AG10803 (cell line): ENCODE measurements at places on chromosomes 12 and 14.

GRCh38 chr12:22799503-22799902 is 174.5 kb downstream of the ETNK1 start:
- no peak for DNase-seq

DNA sequence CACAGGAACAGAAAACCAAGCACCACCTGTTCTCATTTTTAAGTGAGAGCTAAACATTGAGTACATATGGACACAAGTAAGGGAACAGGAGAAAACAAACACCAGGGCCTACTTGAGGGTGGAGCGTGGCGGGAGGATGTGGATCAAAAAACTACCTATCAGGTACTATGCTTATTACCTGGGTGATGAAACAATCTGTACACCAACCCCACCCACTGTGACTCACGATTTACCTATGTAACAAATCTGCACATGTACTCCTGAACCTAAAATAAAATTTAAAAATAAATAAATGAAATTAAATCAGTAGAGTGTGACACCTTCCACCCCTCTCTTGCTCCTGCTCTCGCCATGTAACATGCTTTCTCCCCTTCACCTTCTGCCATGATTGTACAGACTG is 615.5 kb downstream of the RPL10L start:
- DNase-seq, result no peak

DNA sequence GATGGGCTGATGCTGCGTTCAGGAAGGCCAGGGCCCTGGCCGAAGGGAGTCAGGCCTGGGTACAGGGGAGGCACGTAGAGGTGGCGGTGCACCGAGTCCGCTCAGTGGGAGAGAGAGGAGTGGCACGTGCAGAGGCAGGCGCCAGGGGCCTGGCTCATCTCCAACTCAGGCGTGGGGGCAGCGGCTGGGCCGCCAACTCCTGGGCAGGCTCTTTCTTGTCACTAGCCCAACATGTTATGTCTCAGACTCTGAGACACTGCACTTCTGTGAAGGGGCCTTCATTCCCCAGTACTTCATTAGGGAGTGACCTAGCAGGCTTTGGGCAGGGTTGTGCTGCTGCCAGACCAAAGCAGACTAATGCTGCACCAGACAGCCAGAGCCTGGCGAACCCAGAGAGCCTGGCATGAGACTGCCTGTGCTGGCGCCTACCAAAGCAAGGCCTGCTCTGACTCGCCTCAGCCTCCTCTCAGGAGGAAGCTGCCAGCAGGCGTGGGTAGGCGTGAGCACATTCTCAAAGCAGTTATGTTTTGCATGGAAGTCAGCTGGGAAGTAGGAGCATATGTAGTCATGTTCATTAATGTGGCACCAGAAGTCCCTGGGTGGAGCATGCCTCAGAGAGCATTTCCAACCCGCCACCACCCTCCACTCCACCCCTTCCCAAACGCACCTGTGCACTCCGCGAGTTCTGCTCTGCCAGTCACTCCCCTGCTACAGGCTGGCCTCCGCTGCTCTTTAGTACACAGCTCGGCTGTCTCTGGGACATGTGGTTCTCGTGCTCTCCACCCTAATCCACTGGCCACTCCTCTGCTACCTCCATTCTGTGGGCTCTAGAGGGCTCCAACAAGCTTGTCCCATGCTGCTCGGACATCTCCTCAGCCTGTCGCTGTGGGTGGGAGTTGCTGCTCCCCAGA is 9.7 kb downstream of the CKB start:
- DNase-seq, result peak; percentile 91

- no peak for DNase-seq
Measured at GRCh38 chr14:34023824-34024767, 73.2 kb upstream of the EGLN3 start.

- DNase-seq, result peak; percentile 60
Measured at GRCh38 chr12:64670919-64671639, 60.8 kb downstream of the RASSF3 start.

DNA sequence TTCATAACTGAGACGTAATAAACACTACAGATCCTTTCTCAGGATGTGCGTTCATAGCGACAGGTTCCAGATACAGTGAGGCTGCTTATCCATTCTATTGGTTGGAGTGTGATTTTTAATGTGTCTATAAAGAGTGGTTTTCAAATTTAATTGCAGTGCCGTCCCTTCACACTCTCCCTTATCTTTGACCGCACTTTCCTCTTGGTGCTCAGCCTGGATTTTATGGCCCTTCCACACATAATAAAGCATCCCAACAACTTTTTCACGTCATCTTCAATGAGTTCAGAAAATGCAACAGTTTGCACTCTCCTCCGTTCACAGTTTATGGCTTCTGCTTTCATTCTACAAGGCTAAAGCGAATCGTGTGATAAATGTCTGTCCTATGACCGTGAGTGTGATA is 1209.9 kb downstream of the BCL11B start:
- no peak for DNase-seq

DNA sequence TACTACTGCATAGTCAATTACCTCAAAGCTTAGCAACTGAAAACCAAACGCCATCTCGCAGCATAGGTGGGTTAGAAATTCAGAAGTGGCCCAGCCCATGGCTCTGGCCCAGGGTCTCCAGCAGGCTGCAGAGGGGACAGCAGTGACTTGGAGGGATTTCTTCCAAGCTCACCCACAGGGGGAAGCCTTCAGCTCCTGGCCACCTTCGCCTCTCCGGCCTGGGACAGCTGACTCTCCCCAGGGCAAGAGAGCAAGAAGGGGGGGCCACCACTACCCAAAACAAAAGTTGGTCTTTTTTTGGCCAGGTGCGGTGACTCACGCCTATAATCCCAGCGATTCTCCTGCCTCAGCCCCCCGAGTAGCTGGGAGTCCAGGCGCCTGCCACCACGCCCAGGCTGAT is 32.2 kb upstream of the ANKRD9 start:
- no peak for DNase-seq

- DNase-seq, result peak; percentile 30
Measured at GRCh38 chr12:102957339-102958050, at the start of gene ASCL1. TSS of gene ASCL1 (plus strand) at chr12:102957674. CDS start at chr12:102958245, 571 bp downstream.

DNA sequence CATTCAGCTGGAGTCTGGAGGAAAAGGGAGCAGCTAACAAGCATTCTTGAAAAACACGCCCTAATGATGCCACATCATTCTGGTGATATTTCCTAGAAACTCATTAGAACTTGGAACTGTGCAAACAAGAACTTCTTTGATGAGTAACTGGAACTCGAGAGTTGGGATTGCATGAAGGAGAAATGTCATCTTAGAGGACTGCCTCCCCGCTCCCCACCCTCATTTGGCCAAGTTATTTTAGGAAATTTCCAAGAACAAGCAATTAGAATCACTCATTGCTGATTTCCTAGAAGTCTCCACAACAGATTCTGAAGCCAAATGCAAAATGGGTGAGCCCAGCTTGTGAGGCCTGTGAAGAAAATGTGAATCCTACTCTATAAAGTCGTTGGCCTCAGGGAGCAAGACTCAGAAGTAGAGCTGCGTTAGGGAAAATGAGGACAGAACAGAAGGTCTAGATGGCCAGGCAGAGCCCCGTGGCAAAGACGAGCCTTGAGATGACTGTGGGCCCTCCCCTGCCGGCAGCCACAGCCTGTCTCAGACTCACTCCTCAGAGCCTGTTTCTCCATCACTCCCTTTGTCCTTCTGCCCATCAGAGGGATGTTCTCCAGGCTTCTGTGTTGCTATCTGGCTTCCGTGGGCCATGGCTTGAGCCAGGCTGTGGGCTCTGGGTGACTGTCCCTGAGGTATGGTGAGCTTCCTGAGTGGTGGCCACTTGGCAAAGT is 38.4 kb downstream of the RTL1 start:
- DNase-seq, result peak; percentile 68

GRCh38 chr14:95236221-95236620 is 78.9 kb upstream of the DICER1 start:
- no peak for DNase-seq

DNA sequence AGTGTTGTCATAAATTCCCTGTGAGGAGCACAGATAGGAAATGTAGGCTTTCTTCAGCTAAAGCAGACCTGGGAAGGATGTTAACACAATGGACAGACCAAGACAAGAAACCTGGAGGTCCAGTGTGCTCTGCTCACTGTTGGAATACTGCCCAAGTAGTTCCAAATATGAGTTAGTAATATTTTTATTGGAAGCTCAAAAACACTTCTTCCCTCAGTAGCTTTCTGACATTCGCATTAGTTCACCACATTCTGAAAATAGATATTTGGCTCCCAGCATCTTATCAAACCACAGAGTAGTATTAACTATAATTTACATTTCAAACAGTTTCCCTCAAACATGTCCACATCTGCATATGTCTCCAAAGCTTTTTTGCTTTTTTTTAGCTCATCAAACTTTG is 74.8 kb upstream of the PYGL start:
- DNase-seq, result peak; percentile 41

GRCh38 chr12:54428050-54429013 is 9.3 kb upstream of the ITGA5 start:
- peak; percentile 84 for DNase-seq

DNA sequence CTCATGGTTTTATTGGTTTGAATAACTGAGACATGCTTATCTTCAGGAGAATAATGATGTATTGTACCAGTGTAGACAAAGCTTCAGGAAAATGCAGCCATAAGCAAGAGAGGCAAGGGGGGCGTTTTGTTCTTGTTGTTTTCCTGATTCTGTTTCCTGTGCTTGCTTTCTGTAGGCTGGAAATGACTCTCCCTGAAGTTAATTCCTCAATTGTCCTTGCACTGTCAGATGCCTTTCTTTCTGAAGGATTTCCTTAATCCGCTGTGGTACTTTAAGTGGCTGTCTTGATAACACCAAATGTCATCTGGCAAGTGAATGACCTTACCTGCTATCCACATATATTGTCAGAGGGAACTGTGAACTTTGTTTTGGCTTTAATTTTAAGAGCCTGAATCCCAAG is 220.0 kb downstream of the NEDD1 start:
- no peak for DNase-seq

- peak; percentile 70 for DNase-seq
Measured at GRCh38 chr12:88638966-88639760, 58.9 kb upstream of the KITLG start.

DNA sequence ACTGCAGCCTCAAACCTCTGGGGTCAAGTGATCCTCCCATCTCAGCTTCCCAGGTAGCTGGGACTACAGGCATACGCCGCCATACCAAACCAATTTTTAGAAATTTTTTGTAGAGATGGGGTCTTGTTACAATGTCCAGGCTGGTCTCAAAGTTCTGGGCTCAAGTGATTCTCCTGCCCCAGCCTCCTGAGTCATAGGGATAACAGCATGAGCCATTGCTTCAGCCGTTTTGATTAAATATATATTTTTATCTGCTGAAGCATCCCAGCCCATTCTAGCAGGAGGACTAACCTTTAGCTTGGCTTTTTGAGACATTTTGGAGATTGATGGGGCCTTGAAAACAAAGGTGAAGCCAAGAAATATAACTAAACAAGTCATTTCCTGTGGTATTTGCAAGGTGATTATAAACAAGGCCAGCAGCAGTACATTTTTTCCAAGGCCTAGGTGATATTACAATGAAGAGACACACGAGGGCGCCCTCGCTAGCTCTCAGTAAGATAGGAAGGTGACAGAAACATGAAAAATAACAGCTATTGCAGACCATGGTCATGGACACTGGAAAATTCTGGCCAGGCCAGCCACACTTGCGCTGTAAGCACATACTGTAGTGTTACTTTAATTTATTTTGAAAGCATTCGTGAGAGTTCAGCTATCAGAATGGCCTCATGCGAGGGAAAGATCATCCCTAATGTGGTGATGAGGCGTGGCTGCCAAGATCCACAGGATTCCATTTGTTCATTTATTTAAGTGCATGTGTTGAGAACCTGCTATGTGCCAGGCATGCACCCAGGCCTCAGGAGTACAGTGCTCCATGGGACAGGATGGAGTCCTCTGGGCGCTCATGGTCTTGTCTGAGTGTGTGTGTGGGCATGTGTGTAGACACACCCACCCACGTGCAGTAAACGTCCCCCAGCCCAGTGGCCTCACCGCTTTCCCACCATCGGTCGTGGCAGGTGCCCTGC is 63.5 kb downstream of the DGLUCY start:
- DNase-seq, result peak; percentile 72

DNA sequence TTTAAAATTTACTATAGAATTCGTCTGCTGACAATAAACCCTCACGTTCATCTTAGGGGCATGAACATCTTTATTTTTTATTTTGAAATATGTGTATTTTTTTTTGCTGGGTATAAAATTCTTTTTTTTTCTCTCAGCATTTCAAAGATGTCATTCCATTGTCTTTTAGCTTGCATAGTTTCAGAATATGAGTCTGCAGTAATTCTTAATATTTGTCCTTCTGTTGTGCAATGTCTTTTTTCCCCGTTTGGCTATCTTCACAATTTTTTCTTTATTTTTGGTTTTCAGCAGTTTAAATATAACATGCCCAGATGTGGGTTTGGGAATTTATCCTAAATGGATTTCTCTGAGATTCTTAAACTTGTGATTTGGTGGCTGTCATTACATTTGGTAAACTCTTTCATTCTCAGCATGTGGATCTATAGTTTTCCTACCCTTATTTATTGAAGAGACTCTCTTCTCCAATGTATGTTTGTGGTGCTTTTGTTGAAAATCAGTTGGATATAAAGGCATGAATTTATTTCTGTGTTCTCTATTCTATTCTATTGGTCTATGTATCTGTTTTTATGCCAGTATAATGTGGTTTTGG is 37.8 kb upstream of the PLBD1 start:
- DNase-seq, result no peak

DNA sequence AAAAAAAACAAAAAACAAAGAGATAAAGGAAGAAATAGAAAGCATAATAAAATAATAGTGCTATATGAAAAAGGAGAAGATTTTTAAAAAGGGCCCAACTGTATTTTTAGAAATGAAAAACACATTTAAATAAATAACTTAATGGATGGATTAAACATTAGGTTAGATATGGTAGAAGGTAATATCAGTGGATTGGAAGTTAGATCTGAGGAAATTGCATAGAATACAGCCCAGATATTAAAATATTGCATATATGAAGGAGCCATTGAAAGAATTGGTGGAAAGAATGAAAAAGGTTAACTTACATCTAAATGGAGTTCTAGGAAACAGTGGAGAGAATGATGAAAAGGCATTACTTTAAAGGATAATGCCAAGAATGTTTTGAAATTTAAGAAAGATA is 27.8 kb downstream of the CACNA1C start:
- DNase-seq, result no peak

GRCh38 chr12:83084516-83085234 is 398.0 kb downstream of the TMTC2 start:
- no peak for DNase-seq

- no peak for DNase-seq
Measured at GRCh38 chr12:92142251-92142926, 3.3 kb downstream of the BTG1 start.

DNA sequence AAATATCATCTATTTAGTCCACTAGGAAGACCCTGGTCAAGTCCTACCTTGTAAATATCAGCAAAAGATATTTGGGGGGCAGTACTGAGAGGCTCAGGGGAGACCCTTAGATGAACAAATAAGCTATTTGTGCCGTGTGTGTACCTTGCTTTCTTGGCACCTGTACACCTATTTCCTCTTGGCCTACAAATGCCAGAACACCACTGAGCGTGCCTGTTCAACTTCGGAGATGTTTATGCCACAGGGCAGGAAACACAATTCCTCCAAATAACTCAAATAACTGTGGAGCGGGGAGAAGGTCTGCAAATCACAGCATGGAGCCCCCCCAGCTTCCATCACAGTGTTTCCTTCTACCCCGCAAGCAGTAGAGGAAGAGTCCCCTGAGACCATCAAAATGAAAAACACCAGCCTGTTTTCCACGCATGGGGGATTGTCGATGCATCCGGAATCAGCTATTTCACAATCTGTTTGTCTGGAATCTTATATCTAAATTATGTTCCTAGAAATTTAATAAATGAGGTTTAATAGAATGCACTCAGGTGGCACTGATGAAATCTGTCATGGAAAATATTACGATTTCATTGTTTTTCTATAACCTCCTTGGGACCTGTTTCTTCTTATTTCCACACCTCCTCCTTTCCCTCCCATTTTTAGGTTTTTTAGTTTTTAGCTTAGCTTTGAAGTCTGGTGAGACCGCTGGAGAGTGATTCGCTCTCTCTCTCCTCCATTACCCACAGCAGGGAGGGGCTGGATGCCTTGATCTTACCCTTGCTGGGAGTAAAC is 254.0 kb upstream of the SRRM4 start:
- DNase-seq, result no peak
